Activated T-cell treated with anti-CD3 and anti-CD28 coated beads, Interleukin-2, amount 50 U/mL, for 48 hours (primary cell): ENCODE measurements at places on chromosomes 16 and 17.
A peak's percentile ranks its signal among the peaks of the same experiment; 100 is the strongest.

DNA sequence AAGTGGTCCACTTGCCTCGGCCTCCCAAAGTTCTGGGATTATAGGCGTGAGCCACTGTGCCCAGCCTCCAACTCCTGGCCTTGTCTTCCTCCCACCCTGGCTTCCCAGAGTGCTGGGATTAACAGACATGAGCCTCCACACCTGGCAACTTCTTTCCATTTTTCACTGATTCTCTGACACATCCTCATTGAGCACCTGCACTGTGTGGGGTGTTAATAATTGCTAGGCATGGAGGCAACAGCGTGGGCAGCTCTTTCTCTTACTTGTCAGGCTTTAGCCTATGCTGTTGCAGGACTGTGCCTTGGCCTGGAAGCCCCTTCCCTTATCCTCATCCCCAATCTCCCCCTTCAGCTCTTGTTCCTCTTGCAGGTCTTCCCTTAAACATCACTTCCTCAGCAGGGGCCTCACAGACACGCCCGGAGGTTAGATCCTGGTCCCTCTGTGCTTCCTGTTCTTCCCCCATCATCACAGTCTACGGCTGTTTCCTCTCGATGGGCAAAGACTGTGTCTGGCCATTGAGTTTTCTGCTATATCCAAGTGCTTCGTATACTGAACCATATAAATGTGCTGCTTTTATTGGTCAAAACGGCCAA, 7.9 kb downstream of the QPRT start:
- DNase-seq: no peak

DNA sequence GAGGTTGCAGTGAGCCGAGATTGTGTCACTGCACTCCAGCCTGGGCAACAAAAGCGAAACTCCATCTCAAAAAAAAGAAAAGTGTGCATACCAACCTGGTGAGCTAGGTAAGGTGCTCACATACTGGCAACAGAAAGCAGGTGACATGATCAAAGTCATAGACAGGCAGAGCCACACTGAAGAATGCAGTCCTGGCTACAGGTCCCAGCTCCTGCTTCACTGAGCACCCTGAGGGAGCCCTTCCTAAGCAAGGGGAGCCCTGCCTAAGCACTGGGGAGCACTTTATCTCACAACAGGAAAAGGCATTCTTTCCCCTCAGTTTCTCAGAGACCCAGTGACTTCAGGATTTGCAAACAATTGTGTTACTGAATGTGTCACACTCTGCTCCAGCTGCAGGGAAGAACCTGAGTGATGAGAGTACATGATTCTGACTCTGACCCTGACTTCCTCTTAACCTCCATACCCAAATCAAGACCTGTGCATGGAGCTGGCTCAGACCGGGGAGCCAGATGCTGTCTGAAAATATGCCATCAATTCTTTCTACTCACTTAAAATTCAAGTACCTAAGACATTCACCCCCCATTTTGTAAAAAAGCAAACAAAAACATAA, 40.5 kb downstream of the ANKRD11 start:
- DNase-seq: no peak

DNA sequence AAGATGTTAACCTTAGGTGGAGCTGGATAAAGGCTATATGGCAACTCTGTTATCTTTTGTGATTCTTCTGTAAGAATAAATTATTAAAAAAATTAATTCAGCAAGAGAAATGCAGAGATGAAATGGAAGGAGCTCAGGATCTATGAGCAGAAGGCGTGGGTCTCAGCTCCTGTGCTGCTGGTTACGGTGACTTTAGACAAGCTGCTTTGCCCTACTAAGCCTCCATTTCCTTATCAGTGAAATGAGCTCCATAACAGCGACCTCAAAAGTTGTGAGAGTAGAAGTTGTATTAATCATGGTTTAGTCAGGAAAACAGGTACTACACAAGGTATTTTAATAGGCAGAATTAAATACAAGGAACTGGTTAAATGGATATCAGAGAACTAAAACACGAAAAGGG, 48.2 kb upstream of the FOXJ1 start:
- no peak for DNase-seq

GRCh38 chr17:81000631-81001357, 9.2 kb downstream of the CHMP6 start:
- no peak for DNase-seq

GRCh38 chr17:6894206-6894528, 62.6 kb upstream of the TEKT1 start:
- peak; percentile 60 for DNase-seq

DNA sequence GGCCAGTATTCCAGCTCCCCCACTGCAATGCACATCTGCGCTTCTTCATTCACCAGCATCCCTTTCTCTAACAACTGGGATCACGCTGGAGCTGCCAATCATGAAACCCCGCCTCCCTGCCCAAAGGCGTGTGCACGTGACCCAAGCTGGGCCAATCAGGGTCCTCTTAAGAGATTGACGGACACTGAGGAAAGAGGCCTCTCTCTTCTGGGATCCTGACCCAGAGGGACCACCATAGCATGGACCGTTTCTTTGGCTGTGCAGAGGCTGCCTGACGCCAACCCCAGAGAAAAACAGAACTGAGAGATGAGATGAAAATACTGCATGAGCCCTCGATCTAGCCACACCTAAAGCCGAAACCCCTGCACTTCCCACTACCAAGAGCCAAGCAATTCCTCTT, 32.0 kb downstream of the COTL1 start:
- DNase-seq: no peak

- DNase-seq: no peak
Observed at GRCh38 chr17:14057591-14057990, 11.7 kb upstream of the COX10 start.

DNA sequence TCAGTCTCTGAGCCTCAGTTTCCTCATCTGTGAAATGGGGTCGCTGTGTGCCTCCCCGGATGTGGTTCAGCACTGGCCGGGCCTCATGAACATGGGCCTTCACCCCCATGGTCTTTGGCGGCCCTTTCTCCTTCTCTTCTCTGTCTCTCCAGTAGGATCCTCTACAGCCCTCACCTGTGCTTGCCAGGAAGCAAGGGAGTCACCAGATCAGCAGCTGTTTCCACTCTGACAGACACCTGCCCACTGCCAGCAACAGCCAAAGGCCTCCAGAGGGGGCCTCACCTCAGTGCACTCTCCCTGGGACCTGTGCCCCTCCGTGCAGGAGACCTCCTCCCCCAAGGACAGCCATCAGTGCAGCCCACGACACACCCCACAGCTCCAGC, 89.4 kb downstream of the C16orf78 start:
- DNase-seq: peak; percentile 28

DNA sequence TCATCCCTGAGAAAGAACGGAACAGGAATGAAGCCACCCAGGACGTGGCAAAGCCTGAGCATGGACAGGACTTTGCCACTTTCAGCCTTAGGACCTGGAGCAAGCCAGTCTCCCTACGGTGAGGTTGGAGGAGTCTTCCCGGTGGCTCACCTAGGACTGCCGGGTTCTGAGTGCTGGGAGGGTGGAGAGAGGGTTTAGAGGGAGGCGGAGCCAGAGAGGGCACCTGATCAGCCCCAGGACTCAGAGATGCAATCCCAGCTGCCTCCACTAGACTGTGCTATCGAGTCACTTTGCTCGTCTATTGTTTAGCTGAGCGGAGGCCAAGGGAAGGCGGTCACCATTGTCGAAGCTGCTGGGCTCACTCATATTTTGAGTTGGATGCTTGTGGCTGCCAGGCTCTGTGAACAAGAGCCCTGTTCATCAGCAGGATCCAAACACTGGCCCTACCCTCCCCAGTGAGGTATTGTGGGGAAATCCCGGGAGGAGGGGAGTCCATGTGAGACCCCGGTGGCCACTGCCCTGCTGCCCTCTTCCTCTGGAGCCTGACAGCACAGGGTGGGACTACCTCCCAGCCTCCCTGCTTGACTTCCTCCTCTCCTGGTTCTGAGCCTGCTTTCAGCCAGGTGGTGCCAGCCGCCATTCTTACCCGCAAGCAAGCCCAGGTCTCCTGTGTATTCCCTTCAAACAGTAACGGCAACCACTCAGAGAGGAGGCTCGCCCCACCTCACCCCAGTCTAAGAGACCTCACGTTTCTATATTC, 7.0 kb downstream of the KRT14 start:
- peak; percentile 91 for DNase-seq

- DNase-seq: peak; percentile 61
Observed at GRCh38 chr17:17729620-17730249, 48.5 kb downstream of the RAI1 start.

- no peak for DNase-seq
Observed at GRCh38 chr16:87002717-87003413, 314.3 kb downstream of the C16orf95 start.

DNA sequence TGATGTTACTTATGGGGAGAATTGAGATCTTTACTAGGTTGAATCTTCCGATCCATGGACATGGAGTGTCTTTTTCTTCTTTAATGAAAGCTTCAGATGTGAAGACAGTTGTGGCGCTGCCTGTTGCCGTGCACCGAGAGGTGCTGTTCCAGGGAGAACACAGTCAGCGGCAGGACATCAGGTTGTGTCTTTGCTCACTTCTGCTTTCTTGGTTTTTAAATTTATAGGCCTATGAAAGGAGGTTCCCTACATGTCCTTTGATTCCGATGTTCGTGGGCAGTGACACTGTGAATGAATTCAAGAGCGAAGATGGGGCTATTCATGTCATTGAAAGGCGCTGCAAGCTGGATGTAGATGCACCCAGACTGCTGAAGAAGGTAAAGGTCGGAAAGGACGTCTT, 49.8 kb downstream of the SEC14L1 start:
- DNase-seq: no peak

GRCh38 chr17:75078284-75079022, 9.3 kb upstream of the SLC16A5 start:
- no peak for DNase-seq

- DNase-seq: no peak
Observed at GRCh38 chr16:29139261-29139802, 154.5 kb downstream of the LAT start.

DNA sequence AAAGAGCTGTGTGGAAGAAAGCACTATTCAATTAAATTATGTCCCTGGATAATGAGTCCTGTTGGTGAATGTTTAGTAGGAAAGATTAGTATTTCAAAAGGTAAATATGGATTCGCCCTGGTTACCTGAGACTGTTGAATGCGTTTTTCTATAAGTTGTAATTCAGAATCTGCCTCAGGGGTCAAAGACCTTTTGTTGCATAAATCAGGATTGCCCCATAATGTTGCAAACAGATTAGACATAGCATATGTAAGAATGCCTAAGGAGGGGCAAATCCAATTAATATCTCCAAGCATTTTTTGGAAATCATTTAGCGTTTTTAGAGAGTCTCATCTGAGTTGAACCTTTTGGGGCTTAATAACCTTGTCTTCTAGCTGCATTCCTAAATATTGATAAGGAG, 70.1 kb upstream of the ARL4D start:
- DNase-seq: no peak

DNA sequence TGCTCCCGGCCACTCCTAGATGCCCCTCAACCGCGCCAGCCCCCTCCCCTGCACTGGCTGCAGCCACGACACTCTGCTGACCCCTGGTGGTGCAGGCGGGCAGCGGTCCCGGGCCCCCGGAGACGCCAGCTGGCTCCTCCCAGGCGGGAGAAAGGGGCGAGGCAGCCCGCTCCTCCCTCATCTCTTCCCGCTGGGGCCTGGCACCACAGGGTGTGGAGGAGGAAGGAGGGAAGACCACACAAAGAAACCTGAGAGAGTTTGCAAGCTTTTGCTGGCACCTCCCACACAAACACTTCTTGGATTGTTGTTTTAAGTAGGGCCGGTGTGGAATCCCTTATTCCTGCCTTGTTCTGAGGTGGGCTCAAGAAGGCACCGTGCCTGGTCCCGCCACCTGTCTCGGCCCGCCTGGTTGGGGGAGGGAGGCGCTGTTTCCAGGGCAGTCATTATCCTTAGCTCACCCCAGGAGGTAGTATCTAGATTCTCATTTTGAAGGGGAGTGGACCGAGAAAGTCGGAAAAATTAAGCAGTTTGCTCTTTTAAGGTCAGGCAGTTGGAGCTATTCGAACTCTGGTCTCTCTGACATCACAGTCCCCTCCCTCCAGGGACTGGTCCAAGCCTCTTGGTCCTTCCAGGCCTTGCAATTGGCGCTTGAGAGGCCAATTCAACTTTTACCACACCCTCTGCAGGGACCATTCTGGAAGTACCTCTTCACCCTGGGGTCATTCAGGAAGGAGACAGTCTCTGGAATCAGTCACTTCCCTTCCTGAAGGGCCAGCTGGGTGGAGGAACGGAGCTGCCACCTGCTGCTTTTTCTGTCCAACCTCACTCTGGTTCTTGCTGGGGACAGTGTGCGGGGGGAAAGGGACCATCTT, 959 bp upstream of the ANKRD13B start:
- peak; percentile 89 for DNase-seq

DNA sequence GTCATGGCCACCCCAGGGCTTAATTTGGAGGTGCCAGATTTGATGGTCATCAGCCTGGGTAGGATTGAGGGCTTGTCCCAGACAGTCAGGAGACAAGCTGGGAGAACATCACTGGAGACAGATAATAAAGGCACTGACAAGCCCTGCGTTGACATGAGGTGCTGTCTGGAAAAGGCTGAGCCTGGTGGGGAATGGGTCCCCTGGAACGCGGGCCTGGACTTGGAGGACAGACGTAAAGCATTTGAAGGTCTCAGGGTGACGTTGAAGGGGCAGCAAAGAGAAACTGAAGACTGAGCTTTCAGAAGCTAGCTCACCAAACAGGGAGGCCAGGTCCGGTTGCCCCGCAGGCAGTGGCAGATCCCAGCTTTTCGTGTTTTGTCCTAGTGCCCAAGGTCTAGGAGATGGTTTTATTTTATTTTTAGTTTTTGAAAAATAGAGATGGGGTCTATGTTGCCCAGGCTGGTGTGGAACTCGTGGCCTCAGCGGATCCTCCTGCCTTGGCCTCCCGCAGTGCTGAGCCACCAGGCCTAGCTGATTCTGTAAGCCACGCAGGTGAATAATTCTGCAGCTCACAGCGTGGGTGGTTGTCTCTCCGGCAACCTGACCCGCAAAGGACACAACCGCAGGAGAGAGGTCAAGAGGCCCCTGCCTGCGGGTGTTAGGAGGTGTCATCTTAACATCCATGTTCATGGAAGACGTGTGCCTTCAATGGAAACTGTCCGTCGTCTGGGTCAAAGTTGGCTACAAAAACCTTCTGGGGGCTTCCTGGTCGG, 37.6 kb downstream of the METRNL start:
- DNase-seq: no peak

GRCh38 chr16:52171481-52171880, 375.5 kb downstream of the TOX3 start:
- no peak for DNase-seq

- no peak for DNase-seq
Observed at GRCh38 chr17:72603420-72604242, 482.8 kb downstream of the SOX9 start.

DNA sequence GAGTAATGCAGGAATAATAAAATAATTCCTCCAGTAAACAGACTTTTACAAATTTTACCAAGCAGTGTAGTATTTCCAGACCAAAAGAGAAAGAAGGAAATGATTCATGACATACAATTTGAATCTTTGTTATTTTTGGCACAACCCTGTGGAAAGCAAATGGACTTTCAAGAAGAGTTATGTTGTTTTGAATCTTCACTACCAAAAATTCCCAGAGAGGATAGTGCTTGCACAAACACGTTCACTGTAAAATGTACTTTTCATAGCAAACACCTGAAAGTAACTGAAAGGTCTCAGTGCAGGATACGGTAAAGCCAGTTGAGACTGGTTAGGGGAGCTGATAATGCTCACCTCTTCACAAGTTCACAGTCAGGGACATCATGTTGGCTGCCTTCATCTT, 107.1 kb downstream of the USP22 start:
- DNase-seq: no peak
